ENCODE measurements at places on chromosomes 3 and 15.
A peak's percentile ranks its signal among the peaks of the same experiment; 100 is the strongest.

GRCh38 chr15:78105476-78106241 lies 13.3 kb downstream of the SH2D7 start:
- H3K4me1 ChIP-seq = no peaks in the 10 kb centered on the region
- H3K4me3 ChIP-seq = no peak overlapping the region
- no peaks in the 10 kb centered on the region for H3K36me3 ChIP-seq
- no peak for DNase-seq
- no peak overlapping the region for H3K27ac ChIP-seq

DNA sequence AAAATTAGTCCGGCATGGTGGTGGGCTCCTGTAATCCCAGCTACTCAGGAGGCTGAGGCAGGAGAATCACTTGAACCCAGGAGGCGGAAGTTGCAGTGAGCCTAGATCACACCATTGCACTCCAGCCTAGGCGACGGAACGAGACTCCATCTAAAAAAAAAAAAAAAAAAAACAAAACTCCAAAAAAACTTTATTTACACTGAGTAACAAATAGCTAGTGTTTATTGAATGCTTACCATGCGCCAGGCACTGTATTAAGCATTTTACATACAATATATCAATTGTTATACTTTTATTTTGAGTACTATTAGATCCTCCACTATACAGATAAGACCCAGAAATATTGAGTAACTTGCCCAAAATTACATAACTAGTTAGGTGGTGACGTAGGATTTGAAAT lies 17.4 kb upstream of the ARIH1 start:
- no peaks in the 10 kb centered on the region for H3K4me1 ChIP-seq
- DNase-seq = no peak
- H3K27ac ChIP-seq = no peak overlapping the region
- no peaks in the 10 kb centered on the region for H3K36me3 ChIP-seq
- no peaks in the 10 kb centered on the region for H3K27me3 ChIP-seq

- no peak for DNase-seq
- no peak overlapping the region for H3K27ac ChIP-seq
- no peaks in the 10 kb centered on the region for H3K36me3 ChIP-seq
- no peaks in the 10 kb centered on the region for H3K4me1 ChIP-seq
These were observed 162.6 kb upstream of the PFN2 start for GRCh38 chr3:150133293-150133692.

DNA sequence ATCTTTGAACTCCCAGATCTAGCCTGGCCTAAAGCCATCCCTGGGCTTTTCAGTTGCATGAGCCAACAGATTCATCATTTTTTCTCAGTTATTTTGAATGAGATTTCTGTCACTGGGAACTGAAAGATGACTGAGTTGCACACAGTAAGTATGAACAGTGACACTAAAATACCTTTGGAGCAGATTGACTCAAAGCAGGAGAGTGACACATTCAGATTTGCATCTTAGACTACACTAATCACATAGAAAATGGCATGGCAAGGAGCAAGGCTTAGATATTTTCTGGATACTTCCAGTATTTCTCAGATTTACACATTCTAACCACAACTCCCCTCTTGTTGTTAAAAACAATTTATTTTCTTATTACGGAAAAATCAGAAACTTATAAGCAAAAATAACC lies 32.8 kb downstream of the SEC62 start:
- no peaks in the 10 kb centered on the region for H3K27me3 ChIP-seq
- DNase-seq = no peak
- H3K4me3 ChIP-seq = no peak overlapping the region
- H3K27ac ChIP-seq = no peak overlapping the region
- peaks cover 3% of the 10 kb centered on the region for H3K36me3 ChIP-seq

GRCh38 chr3:135706758-135707375 lies 258.7 kb upstream of the PPP2R3A start:
- no peak overlapping the region for H3K4me3 ChIP-seq
- H3K4me1 ChIP-seq = no peaks in the 10 kb centered on the region
- no peaks in the 10 kb centered on the region for H3K36me3 ChIP-seq

DNA sequence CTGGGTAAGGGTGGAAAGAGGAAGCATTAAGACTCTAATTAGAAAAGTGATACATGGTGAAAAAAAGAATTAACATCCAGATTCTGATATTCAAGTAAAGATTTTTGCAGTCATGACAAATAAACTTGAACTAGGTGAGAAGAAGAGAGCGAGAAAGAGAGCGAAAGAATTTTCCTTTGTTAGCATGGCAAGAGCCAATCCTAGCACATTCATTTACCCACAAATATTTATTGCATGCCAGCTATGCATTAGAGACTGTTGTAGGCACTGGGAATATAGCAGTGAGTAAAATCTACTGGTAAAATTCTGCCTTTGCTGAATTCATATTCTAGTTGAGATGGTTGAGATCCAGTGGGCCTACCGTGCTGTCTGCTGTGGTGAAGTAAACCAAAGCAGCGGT lies 177.9 kb upstream of the DPH6 start:
- DNase-seq = no peak
- no peak overlapping the region for H3K27ac ChIP-seq
- H3K36me3 ChIP-seq = no peaks in the 10 kb centered on the region
- no peak overlapping the region for H3K4me3 ChIP-seq

- H3K27ac ChIP-seq = no peak overlapping the region
- H3K4me3 ChIP-seq = no peak overlapping the region
- H3K4me1 ChIP-seq = no peaks in the 10 kb centered on the region
- no peaks in the 10 kb centered on the region for H3K27me3 ChIP-seq
These were observed 371.2 kb downstream of the ROBO1 start for GRCh38 chr3:79396595-79396994.

GRCh38 chr3:123385981-123386380 lies 62.9 kb downstream of the ADCY5 start:
- H3K27ac ChIP-seq = no peak overlapping the region
- H3K4me3 ChIP-seq = no peak overlapping the region
- peaks cover 7% of the 10 kb centered on the region for H3K4me1 ChIP-seq
- no peak for DNase-seq

DNA sequence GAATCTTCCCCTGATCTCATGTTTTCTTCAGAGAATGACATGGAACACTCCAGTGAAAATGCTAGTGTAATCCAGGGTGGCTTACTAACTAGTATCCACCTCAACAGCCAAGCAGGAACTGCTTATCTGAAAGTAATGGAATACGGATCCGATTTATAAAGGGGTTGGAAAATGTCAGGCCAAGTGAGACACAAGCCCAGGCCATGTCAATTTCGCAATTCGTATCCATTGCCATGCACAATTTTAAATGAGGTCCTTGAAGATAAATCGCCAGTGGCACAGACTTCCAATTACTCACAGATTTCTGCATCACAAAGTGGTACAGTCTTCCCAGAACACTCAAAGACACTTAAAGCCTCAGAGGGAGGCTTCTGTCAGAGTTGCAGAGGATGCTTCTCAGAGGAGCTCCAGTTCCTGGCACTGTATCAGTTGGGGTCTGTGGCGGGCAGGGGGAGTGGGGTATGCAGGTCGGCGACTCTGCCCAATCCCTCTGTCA lies 16.5 kb upstream of the FAM240A start:
- DNase-seq = no peak
- H3K27ac ChIP-seq = no peak overlapping the region
- H3K27me3 ChIP-seq = no peaks in the 10 kb centered on the region
- no peak overlapping the region for H3K4me3 ChIP-seq

DNA sequence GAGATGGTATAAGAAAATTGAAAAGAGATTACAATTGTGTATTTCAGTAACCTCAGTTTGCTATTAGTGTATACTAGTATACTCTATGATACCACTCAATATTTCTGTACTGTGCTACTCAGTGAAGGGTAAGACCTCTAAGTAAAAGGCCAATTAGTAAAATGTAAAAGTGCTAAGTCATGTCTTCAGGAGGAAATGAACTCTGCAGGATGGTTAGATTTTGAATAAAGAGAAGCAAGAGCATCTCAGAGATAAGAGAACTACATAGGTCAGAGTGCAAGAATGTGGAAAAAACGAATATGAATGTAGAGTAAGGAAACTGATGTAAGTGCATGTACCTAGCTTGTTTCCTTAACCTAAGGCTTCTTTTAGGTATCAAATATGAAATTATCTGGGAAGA lies 796.6 kb upstream of the GBE1 start:
- no peaks in the 10 kb centered on the region for H3K27me3 ChIP-seq
- no peaks in the 10 kb centered on the region for H3K4me1 ChIP-seq
- DNase-seq = no peak
- no peak overlapping the region for H3K4me3 ChIP-seq
- no peak overlapping the region for H3K27ac ChIP-seq

GRCh38 chr3:14410503-14411165 lies 8.2 kb downstream of the SLC6A6 start:
- peak overlapping the region; percentile 61 for H3K27ac ChIP-seq
- H3K4me3 ChIP-seq = no peak overlapping the region
- peaks cover 64% of the 10 kb centered on the region for H3K4me1 ChIP-seq
- no peaks in the 10 kb centered on the region for H3K27me3 ChIP-seq
